ENCODE measurements at places on chromosomes 3 and 15. TPM values are rescaled to one million over a fixed set of nuclear protein-coding genes. Genes with fewer than 3 reads are reported as not detected.

SPINT1 gene
- 0.90 TPM for total RNA-seq

DUOXA2 gene
- total RNA-seq = not detected

MUSTN1 gene
- total RNA-seq = 0.25 TPM

RTP3 gene
- not detected for total RNA-seq

RTP1 gene
- not detected for total RNA-seq

GRCh38 chr3:9190276-9190675 lies 59.2 kb downstream of the SRGAP3 start:
- no peak for DNase-seq

GRCh38 chr3:7697548-7697947 lies 804.1 kb upstream of the LMCD1 start:
- no peak for DNase-seq

DNA sequence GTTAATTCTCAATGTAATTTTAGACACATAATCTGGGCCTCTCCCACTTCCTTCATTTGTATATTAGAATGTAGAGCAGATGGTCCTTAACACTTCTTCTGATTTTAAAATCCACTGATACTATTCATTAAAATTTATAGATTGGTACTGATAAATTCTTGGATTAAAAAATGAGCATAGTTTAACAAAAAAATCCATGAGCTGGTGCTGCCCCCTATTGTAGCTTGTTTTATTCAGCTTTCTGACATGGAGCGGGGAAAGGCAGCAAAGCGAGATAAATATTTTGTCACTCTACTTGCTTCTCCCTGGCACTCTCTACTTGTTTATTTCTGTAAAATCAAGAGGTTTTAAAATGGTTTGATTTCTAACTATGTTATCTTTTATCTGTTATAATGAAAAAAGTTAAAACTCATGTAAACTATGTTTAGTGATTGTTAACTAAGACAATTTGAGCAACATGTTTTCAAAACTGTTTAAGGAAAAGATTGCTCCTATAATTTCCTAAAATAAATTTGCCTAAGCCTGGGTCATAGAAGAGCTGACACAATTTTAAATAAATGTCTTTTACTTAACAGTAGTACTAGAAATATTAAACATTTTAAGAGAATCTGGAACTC lies 26.5 kb upstream of the PLOD2 start:
- DNase-seq = no peak

- DNase-seq = no peak
These were observed 41.1 kb downstream of the IFT57 start for GRCh38 chr3:108181172-108181571.

GRCh38 chr3:128879991-128880390 lies 571 bp downstream of the ACAD9 start:
- no peak for DNase-seq
